ENCODE measurements at places on chromosomes 2 and 18.

GRCh38 chr2:180699657-180700361 is 280.6 kb upstream of the UBE2E3 start:
- DNase-seq = no peak

GRCh38 chr18:5309888-5310470 is 14.5 kb upstream of the ZBTB14 start:
- no peak for DNase-seq

- DNase-seq = no peak
Observed at GRCh38 chr2:221380686-221381085, 191.4 kb downstream of the EPHA4 start.

GRCh38 chr2:173030561-173031490 is 44.8 kb upstream of the MAP3K20 start:
- peak; percentile 70 for DNase-seq

- DNase-seq = no peak
Observed at GRCh38 chr2:10222-10875, 36.0 kb downstream of the FAM110C start.

- no peak for DNase-seq
Observed at GRCh38 chr2:17171446-17172049, 346.7 kb downstream of the RAD51AP2 start.

DNA sequence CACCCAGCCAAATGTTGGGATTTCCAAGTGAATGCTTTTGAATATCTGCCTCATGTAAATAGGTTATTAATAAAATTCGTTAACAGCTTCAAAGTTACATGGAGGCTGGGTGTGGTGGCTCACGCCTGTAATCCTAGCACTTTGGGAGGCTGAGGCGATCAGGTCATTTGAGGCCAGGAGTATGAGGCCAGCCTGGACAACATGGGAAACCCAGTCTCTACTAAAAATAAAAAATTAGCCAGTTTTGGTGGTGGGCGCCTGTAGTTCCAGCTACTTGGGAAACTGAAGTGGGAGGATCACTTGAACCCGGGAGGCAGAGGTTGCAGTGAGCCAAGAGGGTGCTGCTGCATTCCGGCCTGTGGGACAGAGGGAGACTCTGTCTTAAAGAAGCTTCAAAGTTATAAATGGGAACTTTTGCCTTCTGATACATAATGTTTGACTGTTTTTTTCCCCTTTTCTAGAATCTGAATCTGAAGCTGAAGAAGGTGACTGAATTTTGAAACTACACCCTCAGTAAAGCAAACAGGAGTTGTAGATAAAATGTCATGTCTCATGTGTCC is 10.1 kb downstream of the BZW1 start:
- DNase-seq = no peak

DNA sequence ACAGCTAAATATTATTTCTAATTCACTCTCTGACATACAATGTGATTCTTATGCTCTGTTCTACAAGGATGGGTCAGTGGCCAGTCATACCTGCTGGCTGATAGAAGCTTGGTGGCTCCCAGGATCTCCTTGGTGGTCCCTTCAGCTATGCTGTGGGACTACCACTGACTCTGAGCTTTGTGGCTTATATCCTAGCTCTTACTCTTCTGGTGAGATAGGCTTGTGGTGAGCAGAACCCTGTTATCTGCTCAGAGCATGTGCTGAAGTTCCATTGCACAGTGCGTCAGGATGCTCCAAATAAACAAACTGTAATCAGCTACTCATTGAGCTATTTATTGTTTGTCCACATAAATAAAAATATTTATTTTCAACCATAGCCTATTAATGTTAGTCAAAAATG is 51.7 kb downstream of the MFSD6 start:
- no peak for DNase-seq

DNA sequence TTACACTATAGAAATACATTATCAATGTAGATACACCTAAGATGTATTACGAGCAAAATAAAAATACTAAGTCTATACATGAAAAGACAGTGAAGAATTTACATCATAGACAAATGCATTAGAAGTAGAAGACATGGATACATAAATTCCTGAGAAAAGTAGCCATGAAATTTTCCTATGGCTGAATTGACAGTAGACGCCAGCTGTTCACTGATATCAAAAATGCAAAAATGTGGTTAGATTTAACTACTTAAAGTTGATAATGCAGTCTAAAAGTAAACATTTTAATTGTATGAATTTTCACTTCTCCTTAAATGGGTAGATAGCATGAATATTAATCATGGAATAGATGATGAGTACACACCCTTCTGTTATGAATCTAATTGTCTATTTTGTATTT is 350.9 kb downstream of the ARHGAP15 start:
- no peak for DNase-seq

DNA sequence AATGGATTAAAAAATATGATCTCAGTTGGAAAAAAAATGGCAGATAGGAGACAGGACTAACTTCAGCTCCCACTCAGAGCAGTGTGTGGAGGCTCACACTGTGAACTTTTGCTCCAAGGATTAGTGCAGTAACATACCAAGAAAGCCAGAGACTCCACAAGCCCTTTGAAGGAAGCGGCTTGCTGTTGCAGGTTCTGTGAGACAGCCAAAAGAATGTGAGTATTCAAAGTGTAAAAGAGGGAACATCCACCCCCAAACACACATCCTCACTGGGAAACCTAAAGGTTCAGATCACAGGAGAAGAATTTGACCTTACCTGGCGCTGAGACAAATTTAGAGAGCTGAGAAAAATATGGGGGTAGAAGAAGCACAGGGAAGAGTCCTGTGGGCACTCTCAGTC is 77.5 kb downstream of the FAM171B start:
- no peak for DNase-seq

DNA sequence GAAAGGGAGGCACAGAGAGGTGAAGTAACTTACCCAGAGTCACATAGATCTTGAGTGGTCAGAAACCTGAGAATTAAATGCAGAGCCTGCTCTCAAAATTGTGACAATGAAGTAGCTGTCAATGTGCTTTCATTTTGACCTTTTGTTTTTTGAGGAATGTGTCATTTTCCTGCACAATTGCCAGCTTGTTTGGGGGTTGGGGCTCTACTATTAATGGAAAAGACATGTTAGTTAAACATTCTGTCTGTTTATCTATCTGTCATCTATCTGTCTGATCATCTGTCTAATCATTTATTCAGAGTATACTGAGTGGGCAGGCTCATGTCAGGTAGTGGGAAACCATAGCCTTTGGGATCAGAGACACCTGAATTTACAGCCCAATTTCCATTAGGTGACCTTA is 428.4 kb downstream of the TSN start:
- DNase-seq = no peak

- no peak for DNase-seq
Observed at GRCh38 chr18:22309191-22309590, 108.5 kb downstream of the CTAGE1 start.

DNA sequence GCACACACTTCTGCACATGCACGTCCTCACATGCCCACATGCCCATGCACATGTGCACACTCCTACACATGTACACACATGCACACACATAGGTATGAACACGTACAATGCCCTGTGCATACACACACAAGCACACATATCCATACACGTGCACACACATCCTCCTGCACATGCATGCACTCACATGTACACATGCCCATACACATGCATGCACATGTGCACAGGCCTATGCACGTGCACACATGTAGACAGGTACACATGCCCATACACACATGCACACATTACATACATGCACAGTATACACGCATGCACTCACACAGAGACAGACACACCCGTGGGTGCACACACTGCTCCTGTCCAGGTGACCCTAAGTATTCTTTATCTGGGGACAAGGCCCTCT is 34.3 kb downstream of the GPC1 start:
- no peak for DNase-seq

DNA sequence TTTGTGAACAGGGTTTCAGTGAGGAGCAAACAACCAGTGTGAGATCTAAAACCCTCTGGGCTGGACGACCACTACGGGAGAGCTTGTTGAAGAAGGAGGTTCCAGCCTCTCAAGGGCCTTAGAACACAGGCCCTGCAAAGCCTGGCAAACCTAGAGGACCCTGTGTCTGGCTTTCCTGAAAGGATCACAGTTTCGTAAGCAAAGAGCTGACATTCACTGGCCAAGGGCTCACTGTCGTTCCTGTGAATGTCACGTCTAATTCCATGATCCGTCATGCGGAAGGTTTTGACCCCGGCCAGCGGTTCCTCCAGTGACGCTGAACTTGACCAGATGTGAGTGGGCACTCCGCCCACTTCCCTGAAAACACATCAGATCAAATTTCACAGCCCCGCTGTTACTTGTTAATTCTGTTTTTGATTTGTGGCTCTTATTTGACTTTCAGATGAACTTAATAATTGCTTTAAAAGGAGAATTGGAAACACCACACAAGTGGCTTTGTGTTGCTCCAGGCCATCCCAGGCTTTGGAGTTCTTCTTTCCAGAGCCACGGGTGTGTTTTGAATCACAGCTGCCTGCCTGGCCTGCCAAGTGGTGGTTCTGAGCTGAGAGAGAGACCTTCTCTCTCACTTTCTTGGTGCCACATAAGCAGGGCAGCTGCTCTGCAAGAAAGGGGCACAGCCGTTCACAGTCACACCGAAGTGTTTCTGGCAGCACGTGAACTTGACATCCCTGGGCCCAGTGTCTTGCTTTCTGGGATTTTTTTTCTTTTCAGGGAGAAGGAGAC is 308.4 kb downstream of the NDUFA10 start:
- peak; percentile 71 for DNase-seq

DNA sequence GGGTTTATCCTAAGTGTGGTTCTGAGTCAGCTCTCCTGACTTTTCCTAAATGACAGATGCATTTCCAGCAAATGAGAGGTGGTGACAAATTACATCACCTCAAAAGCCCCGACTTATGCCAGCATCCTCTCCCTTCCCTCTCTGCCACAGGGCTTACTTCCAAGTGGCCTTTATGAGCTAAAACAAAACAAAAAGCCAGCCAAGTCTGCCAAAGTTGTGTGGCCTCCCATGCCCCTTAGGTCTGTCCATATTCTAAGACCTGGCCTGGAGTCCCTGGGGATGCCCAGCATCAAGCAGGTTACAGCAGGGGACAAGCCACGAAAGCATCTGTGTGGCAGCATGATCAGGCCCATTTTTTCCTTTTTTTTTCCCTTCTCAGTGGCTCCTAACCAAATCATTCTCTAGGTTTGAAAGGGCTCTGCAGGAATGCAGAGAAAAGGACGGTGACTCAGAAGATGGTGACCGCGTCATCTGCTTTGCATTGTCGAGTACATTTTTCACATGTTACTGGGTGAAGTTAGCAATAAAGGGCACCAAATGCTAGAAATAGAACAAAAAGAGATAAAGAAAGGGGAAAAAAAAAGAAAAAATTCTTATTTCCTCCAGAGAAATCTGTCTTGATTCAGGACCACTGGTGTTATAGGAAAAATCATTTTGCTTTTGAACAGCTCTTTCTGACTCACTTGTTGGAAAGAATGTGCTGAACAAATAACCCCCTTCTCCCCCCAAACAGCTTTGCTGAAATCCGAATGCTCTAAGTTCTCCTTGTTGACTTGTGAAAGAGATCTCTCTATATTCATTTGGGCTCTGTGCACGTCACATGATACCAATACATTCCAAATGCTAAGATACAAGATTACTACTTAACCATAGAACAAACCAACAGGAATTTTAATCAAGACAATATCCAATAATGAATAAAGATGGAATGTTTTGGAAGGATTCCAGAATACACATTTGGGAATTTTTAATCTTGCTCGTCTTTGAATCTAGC is 178.7 kb downstream of the EN1 start:
- DNase-seq = no peak

DNA sequence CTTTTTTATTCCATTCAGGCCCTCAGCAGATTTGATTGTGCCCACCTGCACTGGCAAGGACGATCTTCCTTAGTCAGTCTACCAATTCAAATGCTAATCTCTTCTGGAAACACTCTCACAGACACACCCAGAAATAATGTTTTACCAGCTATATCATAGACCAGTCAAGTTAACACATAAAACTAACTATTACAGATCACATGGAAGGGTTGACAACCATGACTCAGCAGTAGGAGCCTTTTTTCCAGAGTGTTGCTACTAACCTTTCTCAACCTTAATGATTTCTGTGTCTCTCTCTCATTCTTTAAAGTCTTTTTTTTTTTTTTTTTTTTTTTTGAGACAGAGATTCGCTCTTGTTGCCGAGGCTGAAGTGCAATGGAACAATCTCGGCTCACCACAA is 143.5 kb upstream of the MSH6 start:
- DNase-seq = no peak

DNA sequence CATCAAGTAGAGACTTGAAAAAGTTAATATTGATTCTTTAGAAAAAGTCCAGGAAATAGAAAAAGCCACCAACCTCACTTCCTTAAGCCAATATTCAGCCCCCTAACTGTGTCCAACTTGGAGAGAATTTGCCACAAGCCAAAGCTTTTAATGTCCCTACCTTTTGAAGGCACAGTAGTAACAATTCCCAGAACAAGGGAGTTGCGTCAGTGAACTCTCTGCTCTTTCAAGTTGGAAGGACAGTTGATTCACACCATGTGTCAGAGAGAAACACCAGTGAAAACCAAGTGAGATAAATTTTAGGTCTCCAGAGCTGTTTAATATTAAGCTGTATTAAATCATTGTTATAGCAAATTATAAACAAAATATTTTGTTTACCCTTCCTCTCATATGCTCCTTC is 66.1 kb downstream of the EXOC6B start:
- DNase-seq = no peak

DNA sequence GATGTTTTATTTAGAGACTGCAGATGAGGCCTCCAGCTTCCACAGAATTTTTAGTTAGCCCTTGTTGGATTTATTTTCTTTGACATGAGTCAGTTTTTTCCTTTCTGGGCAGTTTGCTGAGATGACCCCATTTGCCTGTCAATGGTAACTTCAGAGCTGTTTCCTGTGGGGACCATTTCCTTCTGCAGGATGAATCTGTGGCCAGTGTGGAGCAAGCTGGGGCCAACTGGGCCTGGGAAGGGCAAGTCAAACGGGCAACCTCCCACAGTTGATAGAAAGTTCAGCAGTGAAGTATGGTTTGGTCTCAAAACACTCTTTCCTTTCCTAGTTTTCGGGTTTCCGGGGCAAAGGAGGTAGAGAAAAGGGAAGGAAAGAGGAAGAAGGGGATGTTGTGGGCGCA is 291.4 kb upstream of the NRP2 start:
- DNase-seq = no peak

- no peak for DNase-seq
Observed at GRCh38 chr2:177964892-177965291, 107.7 kb downstream of the PDE11A start.

DNA sequence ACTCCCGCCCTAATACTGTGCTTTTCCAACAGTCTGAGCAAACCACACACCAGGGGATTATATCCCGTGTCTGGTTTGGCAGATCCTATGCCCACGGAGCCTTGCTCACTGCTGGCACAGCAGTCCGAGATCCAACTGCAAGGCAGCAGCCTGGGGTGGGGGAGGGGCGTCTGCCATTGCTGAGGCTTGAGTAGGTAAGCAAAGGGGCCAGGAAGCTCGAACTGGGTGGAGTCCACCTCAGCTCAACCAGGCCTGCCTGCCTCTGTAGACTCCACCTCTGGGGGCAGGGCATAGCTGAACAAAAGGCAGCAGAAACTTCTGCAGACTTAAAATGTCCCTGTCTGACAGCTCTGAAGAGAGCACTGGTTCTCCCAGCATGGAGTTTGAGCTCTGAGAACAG is 44.2 kb downstream of the LNPK start:
- DNase-seq = peak; percentile 45
